ENCODE measurements at places on chromosomes 3 and 15.

DNA sequence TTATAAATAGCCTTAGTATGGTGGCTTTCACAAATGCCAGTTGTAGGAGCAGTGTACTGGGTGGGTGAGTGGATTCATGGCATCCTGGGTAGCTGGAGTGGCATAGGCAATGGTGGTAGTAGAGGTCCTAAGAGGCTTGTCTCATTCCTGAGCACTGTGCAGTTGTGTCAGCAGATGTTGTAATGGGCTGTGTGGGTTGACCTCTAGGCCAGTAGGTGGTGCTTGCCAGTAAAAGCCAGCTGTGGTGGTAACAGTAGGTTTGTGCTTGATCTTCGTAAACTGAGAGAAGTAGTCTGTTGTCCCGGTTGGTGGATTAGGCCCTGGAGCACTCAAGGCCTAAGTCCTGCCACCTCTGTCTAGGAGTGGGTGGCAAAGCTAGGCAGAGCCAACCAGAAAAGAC, 149.7 kb upstream of the SUCLG2 start:
- no peak for DNase-seq

DNA sequence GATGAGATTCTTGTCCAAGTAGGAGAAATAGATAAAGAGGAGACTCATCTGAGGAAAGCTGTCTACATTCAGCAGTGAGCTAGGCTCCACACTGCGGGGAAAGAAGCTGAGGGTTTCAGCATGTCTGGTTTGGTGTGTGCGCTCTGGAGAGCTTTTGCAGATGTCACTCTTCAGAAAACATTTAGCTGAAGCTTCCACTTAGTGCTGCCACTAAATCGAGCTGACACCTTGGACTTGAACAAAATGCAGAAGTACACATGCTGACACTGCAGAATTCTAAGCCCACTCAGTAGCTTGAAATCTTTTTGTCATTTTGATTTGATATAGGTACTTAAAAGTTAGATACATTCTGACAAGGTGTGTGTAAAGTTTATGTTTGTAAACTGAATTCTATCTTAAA, 32.3 kb upstream of the CRTC3 start:
- DNase-seq: no peak

- DNase-seq: no peak
These were observed 90.6 kb upstream of the AKAP13 start for GRCh38 chr15:85289677-85290365.

GRCh38 chr3:171399842-171400241, 60.4 kb downstream of the TNIK start:
- no peak for DNase-seq
